IMR-90 (cell line): ENCODE measurements at places on chromosomes 16 and 17. TPM values are rescaled to one million over a fixed set of nuclear protein-coding genes. Genes with fewer than 3 reads are reported as not detected.
A peak's percentile ranks its signal among the peaks of the same experiment; 100 is the strongest.

GRCh38 chr17:34726536-34727384, 147.4 kb downstream of the TMEM132E start:
- no peak for DNase-seq

The NPIPB6 gene
- total RNA-seq, result 0.18 and 0.56 TPM in 2 replicates

DNA sequence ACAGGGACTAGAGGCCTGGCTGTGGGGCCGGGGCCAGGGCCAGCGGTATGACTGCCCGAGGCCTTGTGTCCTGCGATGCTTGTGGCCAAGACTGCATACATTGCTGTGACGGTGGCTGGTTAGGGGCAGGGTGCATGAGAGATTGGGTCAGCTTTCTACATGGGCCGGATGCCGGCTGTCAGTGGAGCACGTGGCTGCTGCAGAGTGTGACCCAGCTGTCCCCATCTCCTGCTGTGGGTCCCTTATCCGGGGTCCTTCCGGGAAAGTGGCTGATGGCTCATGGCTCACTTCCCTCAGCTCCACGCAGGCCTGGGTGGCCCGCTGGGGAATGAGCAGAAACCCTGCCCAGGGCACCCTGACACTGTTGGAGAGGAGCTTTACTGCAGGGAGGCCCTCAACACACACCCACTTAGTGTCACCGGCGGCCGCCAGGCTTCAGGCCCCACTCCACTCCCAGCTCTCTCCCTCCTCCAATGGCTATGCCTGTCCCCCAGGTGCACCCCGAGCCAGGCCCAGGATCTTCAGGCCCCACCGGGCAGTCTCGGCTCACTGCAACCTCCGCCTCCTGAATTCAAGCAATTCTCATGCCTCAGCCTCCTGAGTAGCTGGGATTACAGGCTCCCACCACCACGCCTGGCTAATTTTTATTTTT, 808 bp upstream of the RGS11 start:
- no peak for DNase-seq

The TBX2 gene
- total RNA-seq, result 20.1 and 23.6 TPM in 2 replicates

- no peak for DNase-seq
These were observed 2.9 kb upstream of the YPEL2 start for GRCh38 chr17:59328601-59329000.

GRCh38 chr17:59332749-59333377, 1.4 kb downstream of the YPEL2 start:
- peak; percentile 11 for DNase-seq

The PLEKHG4 gene
- total RNA-seq, result 8.3 and 14.0 TPM in 2 replicates

- no peak for DNase-seq
These were observed 17.9 kb upstream of the SPN start for GRCh38 chr16:29644973-29645693.

The GPR139 gene
- not detected in 2 replicates for total RNA-seq
